ENCODE measurements at places on chromosomes 1 and 21.
A peak's percentile ranks its signal among the peaks of the same experiment; 100 is the strongest.

DNA sequence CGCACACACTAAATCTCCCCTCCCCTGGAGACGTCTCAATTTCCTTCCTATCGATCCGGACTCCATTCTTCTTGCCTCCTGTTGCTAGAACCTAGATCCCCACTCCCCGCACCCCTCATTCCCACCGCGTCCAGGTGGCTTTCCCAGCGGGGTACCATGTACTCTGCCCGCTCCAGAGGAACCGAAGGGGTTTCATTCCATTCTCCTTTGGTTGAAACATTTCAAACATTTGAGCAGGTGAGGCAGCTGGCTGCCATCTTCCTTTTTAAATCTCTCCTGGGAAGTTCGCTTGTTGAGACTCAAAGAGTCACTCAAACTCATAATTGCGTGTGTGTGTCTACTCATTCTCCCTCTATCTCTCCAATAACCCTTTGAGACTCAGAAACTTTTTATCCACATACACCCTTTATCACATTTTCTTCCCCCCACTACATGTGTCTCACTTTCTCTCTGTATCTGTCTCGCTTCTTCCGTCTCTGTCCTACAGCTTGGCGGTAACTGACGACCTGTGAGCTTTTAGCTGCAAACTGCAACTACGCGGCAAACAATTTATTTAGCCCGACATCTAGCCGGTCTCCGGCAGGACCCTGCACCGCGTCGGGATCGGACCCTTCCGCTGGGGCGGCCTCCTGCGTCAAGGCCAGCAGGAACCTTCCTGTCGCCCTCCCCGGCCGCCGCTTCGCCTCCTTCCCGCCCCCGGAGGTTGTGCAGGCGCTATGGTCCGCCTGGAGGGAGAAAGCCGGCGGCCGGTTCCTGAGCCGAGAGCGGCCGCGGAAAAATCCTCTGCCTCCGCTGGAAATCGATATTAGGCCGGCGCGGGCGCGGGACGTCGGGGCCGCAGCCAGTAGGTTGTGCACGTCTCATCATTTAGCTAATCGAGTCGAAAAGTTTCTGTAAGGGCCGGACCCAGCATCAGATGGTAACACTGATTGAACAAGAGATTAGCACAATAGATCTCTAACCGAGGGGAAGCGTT is 3.0 kb upstream of the FOXD3 start:
- no peak for DNase-seq

DNA sequence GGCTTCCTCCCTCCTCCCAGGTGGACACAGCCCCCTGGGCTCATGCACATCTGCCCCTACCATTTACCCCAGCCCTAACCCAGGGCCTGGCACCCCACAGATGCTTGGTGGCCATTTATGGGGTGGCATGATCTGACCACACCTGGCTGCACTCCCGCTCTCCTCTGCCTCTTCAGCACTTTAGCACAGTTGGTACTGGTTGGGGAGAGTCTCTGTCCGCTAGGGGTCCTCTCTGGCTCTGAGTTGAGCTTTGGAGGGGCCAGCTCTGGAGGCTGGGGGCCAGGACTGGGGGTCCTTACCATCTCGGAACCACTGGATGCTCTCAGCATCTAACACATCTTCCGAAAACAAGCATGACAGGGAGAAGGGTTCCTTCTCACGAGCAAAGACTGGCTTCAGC is 17.4 kb downstream of the MYOM3 start:
- DNase-seq = no peak

- DNase-seq = no peak
Observed at GRCh38 chr1:57192222-57192621, 226.4 kb upstream of the C8B start.

GRCh38 chr1:235058695-235059094 is 69.9 kb downstream of the TOMM20 start:
- no peak for DNase-seq

GRCh38 chr1:153630384-153630783 is 2.1 kb downstream of the S100A1 start:
- no peak for DNase-seq

GRCh38 chr1:29546496-29546895 is 310.2 kb downstream of the PTPRU start:
- no peak for DNase-seq

GRCh38 chr1:46526691-46527291 is 24.7 kb downstream of the KNCN start:
- no peak for DNase-seq

- no peak for DNase-seq
Observed at GRCh38 chr1:31346785-31347184, 26.1 kb downstream of the FABP3 start.

DNA sequence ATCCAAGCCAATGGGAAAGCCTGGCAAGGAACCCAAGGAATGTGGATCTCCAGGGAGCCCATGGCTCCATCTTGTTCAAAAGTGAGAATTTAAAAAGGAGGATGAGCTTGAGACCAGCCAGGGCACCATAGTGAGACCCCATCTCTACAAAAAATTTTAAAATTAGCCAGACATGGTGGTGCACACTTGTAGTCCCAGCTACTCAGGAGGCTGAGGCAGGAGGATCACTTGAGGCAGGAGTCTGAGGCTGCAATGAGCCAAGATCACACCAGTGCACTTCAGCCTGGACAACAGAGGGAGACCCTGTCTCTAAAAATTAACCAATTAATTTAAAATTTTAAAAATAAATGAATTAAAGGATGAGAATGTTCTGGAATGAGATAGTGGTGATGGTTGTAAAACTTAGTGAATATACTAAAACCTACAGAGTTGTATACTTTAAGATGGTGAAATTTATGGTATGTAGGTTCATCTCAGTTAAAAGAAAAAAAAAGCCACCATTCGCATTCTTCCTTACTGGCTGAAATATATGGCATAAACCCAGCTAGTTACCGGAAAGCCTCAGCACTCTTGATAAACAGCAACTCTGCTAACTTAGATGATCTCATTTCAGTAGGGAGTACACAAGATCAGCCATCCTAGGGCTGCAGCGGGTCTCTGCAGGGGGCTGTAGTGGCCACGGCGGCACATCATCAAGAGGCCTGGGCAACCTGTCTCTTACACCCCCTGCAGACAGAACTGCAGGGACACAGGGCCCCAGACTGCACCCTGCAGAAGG is 48.3 kb upstream of the H6PD start:
- peak; percentile 85 for DNase-seq

DNA sequence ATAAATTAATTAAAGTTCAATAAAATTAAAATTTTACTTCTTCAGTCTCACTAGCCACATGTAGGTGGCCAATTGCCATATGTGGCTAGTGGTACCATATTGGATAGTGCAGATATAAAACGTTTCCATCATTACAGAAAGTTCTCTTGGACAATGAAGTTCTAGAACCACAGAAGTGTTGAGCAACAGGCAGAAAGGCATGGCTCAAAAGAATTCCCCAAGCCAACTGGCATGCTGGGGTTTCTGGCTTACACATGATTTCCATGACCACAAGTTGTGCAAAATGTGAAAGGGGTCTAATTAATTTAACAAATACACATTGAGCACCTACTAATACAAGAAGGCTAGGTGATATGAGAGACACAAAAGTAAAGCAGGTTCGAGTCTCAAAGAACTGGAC is 72.2 kb upstream of the CDC42BPA start:
- peak; percentile 59 for DNase-seq

GRCh38 chr21:42381347-42381984 is 14.4 kb downstream of the TMPRSS3 start:
- DNase-seq = peak; percentile 3

GRCh38 chr1:61077676-61078541 is 4.5 kb upstream of the NFIA start:
- DNase-seq = peak; percentile 99

DNA sequence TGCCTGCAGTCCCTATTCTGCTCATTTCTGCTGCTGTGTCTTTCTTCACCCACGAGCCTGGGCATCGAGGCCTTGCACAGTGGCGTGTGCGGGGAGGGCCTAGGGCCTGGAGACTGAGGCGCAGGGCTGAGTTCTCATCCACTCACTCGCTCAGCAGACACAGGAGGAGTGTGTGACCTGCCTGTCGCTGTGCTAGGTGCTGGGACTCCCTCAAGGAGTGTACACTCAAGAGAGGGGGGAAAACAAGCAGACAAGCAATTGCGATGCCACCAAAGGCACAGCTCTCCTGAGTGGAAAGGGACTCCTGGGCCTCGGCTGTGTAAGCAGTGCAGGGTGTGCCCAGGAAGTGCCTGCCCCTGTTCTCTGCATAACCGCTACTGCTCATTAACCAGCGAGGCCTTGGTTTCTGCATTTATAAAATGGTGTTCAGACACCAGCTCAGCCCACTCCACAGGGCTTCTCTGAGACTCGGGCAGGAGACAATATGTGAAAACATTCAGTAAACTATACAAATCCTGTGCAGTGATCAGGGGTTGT is 4.2 kb downstream of the RD3 start:
- no peak for DNase-seq

GRCh38 chr1:36134505-36135329 is 9.7 kb upstream of the COL8A2 start:
- DNase-seq = peak; percentile 38

- no peak for DNase-seq
Observed at GRCh38 chr1:216535059-216535458, 111.8 kb upstream of the USH2A start.

DNA sequence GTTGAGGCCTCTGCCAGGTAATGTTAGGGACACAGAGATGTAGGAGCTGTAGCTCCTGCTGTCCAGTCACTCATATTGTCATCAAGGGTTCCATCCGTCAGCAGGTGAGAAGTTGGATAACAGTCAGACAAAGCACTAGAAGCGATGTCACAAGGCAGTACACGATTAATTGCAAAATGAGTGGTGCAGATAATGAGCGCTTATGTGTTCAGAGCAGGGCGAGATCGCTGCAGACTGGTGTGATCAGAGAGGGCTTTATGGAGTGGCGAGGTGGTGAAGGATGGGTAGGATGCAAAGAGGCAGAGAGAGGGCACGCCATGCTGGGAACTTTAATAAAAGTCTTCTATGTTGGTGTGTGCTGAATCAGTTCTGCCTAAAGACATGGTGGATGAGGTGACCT is 8.8 kb downstream of the TMCC2 start:
- no peak for DNase-seq

- DNase-seq = no peak
Observed at GRCh38 chr21:38376693-38377092, 119.9 kb downstream of the KCNJ15 start.

DNA sequence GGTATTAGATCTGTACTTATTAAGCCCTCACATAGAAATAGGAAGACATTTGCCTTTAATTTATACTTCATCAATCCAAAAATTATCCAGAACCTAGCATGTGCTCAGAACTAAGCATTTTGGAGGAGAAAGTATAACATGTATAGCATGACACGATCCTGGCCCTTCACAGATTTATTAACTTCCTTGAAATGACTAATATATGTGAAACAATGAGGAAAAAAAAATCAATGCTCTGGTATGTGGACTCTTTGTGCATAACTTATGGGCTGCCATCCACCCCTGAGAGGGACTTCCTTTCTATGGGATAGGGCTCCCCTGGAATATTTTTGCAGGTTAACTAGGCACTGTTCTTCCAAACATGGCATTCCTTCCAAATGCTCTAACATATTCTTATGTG is 36.6 kb downstream of the CCDC185 start:
- no peak for DNase-seq

GRCh38 chr1:157948312-157949073 is 45.0 kb upstream of the KIRREL1 start:
- peak; percentile 44 for DNase-seq

DNA sequence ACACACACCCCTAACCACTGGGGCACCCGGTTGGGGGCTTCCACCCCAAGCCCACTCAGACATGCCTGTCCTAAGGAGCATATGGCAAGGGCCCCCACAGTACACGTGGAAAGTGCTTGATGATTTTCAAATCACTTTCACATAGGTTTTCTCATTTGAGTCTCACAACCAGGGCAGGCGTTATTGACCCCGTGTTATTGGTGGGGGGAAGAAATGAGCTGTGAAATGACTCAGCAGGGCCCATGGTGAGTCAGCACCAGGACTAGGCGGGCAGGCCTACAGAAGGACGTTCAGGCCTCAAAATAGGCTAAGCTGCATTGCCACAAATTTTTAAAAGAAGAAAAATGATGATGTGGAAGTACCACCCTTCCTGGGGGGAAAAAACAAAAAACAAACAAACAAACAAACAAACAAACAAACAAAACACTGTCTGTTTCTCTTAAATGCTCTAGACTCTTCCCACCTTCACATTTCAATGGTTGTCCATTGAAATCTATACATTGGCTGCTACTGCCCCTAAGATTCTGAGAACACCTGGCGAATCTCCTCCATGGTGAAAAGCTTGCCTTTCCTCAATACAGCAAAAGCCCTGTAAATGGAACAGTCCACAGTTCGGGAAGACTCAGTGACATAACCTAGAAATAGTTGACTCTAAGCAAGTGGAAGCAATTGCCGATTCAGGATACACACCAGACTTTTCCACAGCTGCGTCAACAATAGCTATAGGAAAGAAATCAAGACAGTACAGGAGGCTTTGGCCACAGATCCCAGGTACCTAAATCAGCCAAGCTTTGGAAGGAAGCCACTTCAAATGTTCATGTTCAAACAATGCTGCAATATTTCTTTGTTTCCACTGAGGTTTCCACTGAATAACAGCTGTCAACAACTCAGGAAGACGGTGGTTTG is 234.7 kb downstream of the TOMM20 start:
- peak; percentile 38 for DNase-seq

All from amniotic epithelial cell (primary cell).